Stimulated activated CD8-positive, alpha-beta memory T cell treated with anti-CD3 and anti-CD28 coated beads, Interleukin-4, amount 100 ng/mL, for 1 hour (primary cell): ENCODE measurements at places on chromosomes 3 and 15.

DNA sequence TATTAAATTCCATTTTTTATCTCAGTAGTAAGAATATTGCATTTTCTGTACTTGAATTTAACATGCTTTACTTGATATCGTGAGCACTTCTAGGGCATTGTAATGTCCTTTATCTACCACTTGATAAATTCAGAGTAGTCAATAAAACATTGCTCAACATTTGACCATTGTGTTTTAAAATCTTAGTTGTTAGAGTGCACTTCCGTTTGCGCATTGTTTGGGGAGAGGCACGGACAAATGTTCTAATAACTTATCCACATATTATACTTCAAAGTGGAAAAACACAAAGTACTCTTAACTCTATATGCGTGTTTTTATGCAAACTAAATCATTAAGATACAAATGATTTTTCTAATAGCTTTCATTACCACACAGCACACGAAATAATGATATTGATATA lies 419 bp downstream of the FAM227B start:
- DNase-seq = no peak

GRCh38 chr3:118936811-118937210 lies 97.8 kb downstream of the IGSF11 start:
- DNase-seq = no peak

- DNase-seq = no peak
Measured at GRCh38 chr3:30948426-30948825, 54.0 kb upstream of the GADL1 start.

GRCh38 chr15:64806509-64806908 lies 18.9 kb downstream of the PIF1 start:
- DNase-seq = no peak

GRCh38 chr15:81038975-81039607 lies 38.4 kb downstream of the TLNRD1 start:
- no peak for DNase-seq

GRCh38 chr3:171854649-171855305 lies 11.6 kb downstream of the TMEM212 start:
- DNase-seq = no peak

- no peak for DNase-seq
Measured at GRCh38 chr15:28112962-28113361, 13.8 kb upstream of the OCA2 start.

GRCh38 chr3:196620161-196620604 lies 19.3 kb upstream of the NRROS start:
- no peak for DNase-seq

GRCh38 chr3:172519740-172520139 lies 3.5 kb downstream of the TNFSF10 start:
- no peak for DNase-seq

- DNase-seq = no peak
Measured at GRCh38 chr15:85625166-85625830, 169.4 kb downstream of the KLHL25 start.

DNA sequence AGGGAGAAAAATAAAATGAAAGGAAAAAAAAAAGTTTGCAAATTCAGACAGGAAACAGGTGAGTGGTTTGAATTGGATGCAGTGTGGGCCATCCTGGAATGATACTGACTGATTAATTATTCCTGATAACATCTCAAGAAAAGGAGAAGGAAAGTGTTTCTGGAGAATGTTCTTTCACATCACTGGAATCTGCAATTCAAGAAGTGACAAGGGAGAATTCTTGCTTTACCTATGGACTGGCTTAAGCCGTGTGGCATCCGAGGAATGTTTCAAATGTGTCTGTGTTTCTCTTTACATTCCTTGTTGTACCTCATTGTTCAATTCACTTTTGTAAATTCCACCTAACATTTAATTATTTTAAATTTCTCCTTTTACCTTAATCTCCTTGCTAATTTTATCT lies 465.0 kb downstream of the EPHB1 start:
- no peak for DNase-seq

GRCh38 chr3:19945969-19946831 lies 697 bp upstream of the RAB5A start:
- no peak for DNase-seq

- DNase-seq = no peak
Measured at GRCh38 chr3:156491192-156491591, 63.7 kb downstream of the SSR3 start.

GRCh38 chr15:59298225-59298853 lies 74.3 kb downstream of the MYO1E start:
- no peak for DNase-seq

- no peak for DNase-seq
Measured at GRCh38 chr3:127680146-127680661, 7.5 kb downstream of the ABTB1 start.

- no peak for DNase-seq
Measured at GRCh38 chr3:158739078-158739477, 6.8 kb upstream of the RARRES1 start.

DNA sequence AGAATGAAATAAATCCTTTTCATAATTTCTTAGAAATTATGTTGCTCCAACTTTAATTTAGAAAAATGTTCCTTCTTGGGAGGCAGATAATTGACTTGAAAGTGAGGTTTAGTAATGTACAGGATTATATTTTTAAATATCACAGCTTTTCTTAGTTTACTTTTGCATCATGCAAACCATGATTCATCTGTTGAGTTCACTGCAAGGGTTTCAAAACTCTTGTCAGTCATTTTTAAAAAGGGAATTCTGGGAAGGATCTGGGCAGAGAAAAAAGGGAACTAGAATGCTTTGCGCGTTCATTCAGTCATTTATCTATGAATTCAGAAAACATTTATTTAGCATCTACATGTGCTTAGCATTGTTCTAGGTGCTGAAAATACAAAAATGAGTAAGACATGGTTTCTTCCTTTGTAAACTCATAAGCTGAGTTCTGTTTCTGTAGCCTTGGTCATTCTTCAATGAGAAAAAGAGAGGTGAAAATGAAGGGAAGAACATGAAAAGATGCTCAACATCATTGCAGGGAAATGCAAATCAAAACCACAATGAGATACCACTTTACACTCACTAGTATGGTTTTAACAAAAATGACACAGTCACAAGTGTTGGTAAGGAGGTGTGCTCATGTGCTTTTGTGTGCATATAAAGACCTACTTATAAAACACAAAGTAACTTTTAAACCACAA lies 209.1 kb downstream of the NR1D2 start:
- no peak for DNase-seq

DNA sequence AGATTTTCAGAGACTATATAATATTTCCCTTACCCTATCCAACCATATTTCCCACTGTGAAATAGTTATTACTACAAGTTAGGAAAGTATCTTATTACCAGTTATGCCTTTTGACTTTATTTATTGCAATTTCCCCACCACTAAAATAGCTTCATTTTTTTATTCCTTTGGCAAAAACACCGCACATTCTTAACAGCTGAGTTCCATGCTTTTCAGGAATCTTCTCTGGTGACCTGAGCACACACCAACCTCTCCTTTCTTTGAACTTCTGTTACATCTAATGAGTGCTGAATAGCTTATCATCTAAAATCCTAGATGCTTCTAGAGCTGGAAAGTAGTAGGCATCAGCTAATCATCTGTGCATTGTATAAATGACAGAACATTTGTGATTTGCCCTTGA lies 99.1 kb downstream of the UBE2E2 start:
- no peak for DNase-seq

- no peak for DNase-seq
Measured at GRCh38 chr3:27423463-27423862, 54.3 kb upstream of the NEK10 start.

DNA sequence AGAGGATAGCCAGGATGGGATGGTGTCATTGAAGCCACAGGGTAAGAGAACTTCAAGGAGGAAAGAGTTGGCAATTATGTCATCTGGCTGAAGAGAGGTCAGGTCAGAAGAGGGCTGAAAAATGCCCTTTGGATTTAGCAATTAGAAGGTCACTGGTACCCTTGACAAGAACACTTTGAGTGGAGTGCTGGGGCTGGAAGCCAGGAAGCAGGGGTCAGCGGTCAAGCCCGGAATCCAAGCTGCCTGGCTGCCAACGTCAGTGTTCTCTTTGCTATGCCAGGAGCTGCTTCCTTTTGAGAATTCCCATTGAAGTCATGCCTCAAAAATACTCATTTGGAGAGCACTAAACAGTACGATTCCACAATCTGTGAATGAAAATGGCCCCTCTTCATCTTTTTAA lies 386.5 kb downstream of the SHQ1 start:
- DNase-seq = no peak

DNA sequence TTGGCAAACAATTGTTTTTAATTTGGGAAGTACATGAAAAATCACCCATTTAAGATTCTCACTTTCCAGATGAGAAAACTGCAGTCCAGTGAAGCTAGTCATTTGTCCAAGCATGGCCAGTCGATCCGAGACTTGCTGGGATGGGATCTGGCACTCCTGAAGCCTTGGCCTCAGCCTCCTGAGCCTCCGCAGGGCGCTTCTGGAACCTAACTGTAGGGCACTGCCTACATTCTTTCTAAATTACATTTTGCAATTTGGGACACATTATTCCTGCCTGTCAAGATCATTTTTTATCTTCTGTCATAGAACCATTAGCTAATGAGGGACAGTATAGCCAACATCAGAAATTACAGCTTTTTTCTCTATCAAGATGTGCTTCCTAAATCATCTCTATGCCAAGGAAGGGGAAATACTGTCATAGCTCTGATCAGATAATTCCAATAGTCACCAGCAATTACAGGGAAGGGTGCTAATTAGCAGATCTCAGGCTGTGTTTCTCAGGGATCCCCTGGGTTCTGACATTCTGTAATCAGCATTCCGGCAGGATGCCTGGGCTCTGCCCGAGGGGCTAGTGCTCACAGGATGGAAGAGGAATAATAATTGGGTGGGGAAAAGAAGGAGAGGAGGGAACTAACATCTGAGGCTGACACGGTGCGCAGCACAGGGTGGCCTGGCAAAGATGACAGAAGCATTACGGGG lies 28.3 kb downstream of the ANAPC13 start:
- no peak for DNase-seq

DNA sequence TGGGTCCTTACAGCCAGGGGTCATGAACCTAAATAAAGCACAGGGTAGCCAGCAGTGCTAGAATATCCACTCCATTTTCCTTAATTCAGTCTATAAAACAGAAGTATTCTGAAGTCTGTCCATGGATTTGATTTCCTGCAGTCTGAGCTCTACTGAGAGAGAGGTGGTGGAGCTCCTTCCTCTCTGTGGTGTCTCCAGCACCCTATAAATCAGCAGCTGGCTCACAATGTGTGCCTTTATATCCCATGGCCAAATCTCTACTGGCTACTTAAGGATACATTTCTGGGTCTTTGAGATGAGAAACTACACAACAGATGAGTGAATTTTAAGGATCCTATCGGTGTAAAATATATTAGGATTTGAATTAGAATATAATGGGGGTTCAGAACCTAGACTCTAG lies 339.9 kb upstream of the RBMS3 start:
- no peak for DNase-seq

DNA sequence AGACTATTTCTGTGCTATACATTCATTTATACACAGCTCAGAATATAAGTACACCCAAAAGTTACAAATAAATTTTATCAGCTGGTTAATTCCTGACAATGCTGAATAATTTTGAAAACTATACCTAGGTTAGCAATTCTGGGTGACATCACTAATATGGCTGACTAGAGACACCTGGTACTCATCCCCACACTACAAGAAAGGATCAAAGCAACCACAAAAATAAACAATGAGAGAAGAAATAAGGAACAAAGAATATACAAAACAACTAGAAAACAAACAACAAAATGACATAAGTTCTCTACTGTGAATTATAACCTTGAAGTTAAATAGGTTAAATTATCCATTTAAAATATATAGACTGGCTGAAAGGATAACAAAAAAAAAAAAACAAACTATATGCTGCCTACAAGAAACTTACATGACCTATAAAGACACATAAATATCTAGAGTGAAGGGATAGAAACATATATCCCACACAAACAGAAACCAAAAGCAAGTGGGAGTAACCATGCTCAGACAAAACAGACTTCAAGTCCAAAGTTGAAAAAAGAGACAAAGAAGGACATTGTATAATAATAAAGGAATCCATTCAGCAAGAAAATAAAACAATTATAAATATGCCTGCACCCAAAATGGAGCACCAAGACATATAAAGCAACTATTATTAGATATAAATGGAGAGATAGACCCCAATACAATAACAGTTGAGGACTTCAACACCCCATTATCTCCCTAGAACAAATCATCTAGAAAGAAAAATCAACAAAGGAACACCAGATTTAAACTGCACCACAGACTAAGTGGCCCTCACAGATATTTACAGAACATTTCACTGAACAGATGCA lies 57.8 kb downstream of the IMPG2 start:
- no peak for DNase-seq

DNA sequence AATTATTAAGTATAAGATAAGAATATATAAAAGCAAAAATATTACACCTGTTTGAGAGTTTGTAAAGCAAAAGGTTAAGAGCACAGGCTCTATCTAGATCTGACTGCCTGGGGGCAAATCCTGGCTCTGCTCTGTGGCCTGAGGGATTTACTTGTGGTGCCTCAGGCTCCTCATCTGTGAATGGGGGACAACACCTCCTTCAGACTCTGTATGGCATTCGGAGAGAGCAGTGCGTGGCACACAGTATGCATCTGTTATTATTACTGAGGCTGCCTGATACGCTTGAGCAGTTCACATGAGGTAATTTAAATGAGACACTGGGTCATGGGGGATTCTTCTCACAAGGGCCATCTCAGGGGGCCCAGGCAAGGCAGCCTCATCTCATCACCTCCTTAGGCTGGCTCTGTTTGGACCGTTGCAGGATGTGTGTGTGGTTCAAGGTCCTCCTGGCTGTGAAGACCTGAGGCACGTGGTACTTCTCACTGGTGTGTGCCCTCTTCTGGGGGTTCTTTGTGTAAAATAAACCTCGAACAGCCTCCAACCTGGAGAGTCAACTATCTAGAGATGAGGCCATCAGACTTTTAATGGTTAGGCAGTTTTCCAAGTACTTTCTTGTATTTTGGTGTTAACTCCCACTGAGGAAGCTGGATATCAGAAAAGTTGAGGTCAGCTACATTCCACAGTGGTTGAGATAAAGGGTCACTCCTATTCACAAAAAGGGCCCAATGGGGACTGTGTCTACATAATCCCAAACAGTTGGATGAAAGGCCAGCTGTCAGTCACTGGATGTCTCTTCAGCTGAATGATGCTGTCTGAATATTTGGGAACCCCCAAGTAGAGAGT lies 9.0 kb downstream of the GNB5 start:
- no peak for DNase-seq

- no peak for DNase-seq
Measured at GRCh38 chr15:99712415-99712814, 20.8 kb downstream of the LYSMD4 start.

GRCh38 chr3:153634683-153635082 lies 472.7 kb downstream of the RAP2B start:
- DNase-seq = no peak

GRCh38 chr3:30282154-30282696 lies 324.2 kb upstream of the TGFBR2 start:
- no peak for DNase-seq

DNA sequence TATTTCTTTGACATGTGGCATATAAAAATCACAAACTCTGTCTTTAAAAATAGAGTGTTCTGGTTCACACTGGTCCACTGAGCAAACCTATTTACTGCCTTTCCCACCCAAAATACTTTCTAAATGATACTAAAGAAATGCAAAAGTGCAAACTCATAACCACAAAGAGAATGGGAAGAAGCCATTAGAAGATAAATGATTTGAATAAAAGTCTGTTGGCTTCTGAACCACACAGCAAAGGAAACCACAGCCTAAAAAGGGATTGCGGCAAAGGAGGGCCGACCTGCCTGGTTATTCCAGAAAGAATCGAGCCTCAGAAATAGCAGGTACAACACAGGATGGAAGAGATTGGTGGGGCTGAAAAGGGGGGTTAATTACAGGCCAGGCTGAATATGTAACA lies 599.5 kb downstream of the FHIT start:
- DNase-seq = no peak

GRCh38 chr15:71336671-71337070 lies 221.4 kb downstream of the THSD4 start:
- no peak for DNase-seq
